ENCODE measurements at places on chromosomes 4 and X.

DNA sequence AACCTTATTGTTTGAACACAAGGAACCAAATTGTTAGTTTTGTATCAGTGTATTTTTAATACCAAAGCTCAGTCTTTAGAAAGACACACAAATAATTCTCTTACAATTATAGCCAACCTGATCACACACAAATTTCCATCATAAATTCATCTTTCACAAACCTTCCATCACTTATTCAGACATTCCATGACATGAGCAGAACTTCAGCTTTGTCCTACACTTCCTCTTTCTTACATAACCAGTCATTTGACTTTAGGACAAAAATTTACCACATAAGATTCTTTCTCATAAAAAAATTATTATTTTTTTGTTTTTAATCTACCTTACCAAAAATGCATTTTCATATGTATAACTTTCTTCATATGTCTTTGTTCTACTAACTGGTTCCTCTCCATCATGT lies 312.2 kb downstream of the GALNTL6 start:
- DNase-seq = no peak

GRCh38 chr4:37601531-37601930 lies 84.6 kb downstream of the RELL1 start:
- DNase-seq = no peak

- no peak for DNase-seq
Measured at GRCh38 chrX:71144651-71145050, at the start of gene NLGN3. TSS of gene NLGN3 (plus strand) at chrX:71144841. CDS start at chrX:71147750, 2,909 bp downstream.

- DNase-seq = no peak
Measured at GRCh38 chr4:84905646-84906045, 60.8 kb downstream of the WDFY3 start.

DNA sequence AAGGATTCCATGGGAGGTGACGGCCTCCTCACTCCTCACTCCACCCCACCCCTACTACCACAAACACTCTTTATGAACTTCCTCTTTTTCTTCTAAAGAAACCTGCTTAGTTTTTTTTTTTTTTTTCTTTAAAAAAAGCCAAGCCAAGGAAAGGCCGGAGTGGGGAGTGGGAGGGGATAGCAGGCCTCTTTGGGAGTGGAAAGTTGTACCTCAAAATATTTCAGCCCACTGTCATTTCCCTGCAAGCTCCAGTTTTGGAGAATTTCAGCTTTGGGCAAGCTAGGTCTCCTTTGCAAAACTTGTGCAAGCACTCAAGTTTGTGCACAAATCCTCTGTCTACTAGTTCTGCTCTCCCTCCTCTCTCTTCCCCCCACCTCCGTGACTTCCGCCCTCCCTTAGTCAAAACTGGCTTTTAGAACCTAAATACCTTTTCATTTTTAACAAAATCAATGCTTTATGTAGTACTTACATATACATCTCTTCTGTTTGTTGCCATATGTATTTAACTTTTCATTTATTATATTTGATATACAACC lies 512 bp upstream of the ANTXR2 start:
- no peak for DNase-seq
